ENCODE measurements at places on chromosomes 6 and 20. TPM values are rescaled to one million over a fixed set of nuclear protein-coding genes. Genes with fewer than 3 reads are reported as not detected.

The AGPAT4 gene
- 2.7 TPM for total RNA-seq

- DNase-seq, result no peak
Observed at GRCh38 chr6:357791-358341, 33.7 kb upstream of the IRF4 start.

GRCh38 chr6:118810420-118811027 lies 83.4 kb upstream of the ASF1A start:
- DNase-seq, result peak; percentile 61

- no peak for DNase-seq
Observed at GRCh38 chr6:95321126-95321525, 256.2 kb upstream of the MANEA start.

Data from activated naive CD8-positive, alpha-beta T cell treated with anti-CD3 and anti-CD28 coated beads, Interleukin-2, amount 10 ng/mL, durations not matched to agents 7 days and 5 days (primary cell).